Left renal pelvis (tissue), 4 donors: ENCODE measurements at places on chromosomes 3 and 15.

DNA sequence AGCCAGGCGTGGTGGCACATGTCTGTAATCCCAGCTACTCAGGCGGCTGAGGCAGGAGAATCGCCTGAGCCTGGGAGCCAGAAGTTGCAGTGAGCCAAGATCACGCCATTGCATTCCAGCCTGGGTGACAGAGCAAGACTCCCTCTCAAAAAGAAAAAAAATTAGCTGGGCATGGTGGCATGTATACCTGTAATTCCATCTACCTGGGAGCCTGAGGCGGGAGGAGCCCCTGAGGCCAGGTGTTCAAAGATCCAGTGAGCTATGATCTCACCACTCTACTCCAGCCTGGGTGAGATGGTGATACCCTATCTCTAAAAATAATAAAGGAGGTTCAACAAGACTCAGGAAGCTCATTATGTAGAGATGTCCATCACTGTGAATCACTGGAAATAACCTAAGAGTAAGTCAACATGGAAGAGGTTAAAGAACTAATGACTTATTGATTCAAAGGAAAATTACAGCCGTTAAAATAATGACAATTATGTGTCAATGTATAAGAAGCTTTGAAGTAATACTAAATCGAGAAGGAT is 19.8 kb upstream of the RAB7A start:
- no peak for DNase-seq

- no peak for DNase-seq
These were observed 29.4 kb upstream of the ARID3B start for GRCh38 chr15:74511583-74511982.

DNA sequence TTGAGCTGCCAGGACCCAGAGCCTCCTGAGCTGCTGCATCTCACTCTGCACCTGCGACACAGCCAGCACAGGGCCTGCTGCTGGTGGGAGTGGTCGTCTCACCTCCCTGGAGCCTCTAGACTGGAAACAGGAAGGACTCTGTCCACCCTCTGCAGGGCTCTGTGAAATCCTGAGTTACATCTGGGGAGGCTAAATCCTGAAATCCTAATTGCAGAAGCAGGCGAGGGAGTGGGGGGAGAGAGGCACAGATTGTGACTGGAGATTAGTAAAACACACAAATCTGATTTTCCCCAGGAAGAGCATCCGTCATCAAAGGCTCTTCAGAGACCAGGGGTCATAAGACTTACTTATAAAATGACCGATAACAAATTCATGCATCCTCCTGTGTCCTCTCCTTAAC is 31.6 kb upstream of the GABRG3 start:
- no peak for DNase-seq

- no peak for DNase-seq
These were observed 1.8 kb upstream of the CEP97 start for GRCh38 chr3:101722394-101723173.

GRCh38 chr15:47412136-47412535 is 305.2 kb upstream of the SEMA6D start:
- DNase-seq: no peak

DNA sequence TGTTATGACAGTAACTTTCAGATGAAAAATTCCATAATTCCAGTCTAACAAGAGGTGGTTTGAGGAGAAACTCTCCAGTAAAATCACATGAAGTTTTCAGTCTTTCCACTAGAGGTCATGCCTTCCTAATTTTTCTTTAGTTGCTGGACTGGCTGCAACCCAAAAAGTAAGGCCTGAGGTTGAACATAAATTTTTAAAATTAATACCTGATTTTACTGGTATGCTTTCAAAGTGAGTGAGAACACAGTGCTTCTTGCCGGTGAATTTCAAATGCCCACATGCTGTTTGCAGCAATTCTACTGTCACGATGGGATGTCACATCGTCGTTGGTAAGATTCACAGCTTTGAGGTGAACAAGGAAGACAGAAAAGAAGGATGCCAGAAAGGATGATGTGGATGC is 89.0 kb upstream of the FGF12 start:
- DNase-seq: no peak

DNA sequence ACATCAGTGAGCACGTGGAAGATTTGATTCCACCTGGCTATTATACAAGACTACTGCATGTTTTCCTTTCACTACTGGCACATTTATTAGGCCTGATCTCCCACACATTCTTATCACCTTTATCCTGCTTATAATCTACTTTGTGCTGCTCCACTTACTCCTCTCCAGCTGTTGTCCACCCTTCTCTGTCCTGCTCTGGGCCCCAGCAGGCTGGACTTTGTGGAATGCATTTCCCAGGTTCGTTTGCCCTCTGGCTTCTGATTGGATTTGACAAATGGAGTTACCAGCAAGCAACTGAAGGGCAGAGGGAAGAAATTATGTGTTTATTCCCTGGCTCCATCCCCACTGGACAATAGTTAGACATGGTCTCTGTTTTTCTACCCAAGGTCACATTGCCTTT is 75.5 kb downstream of the DCLK3 start:
- DNase-seq: no peak

- DNase-seq: no peak
These were observed 9.8 kb downstream of the DPH3 start for GRCh38 chr3:16254916-16255315.
